RWPE1 (cell line): ENCODE measurements at places on chromosomes 4 and X.
A peak's percentile ranks its signal among the peaks of the same experiment; 100 is the strongest.

DNA sequence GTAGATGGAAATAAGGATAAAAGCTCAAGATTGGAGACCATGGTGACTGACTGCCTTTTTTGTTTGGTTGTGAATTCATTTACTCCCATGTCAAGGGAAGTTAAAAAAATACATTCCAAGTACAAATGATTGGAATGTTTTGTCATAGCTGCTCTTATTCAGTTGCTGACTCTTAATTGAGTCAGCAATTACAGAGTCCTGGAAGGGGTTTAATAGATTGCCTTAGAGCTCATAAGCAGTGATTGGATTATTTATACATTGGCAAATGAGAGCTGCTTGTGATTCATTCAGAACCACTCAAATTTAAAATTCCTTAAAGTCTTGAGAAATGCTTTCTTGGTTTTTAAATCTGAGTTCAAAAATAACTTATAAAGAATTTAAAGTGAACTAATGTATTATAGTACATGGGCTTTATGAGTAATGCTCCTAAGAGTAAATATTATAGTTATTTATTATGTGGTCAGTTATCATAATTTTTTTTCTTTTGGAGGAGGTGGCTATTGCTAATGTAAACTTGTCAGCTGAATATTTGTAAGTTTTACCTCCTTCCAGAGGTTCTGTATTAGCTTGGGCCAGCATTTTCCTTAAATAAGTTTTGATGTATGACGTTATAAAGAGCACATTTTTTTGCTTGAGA lies 13.6 kb downstream of the JADE1 start:
- DNase-seq, result peak; percentile 80

DNA sequence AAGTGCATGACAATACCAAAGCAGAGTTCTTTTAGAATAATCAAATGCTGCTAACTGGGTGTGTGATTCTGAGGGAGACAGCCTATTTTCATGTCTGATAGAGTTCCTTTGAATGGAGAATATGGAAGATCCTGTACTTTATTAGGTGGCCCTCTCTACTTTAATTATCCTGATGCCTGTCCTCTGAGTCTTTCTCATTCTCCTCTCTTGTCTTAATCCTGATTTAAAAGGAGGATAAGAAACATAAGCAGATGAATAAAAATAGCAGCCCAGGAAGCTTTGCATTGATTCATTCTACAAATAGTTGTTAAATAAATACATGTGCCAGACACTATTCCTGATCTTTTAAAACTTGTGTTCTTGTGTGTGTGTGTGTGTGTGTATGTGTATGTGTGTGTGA lies 387.3 kb downstream of the SPRY1 start:
- DNase-seq, result no peak

GRCh38 chr4:187188118-187188517 lies 464.5 kb upstream of the FAT1 start:
- no peak for DNase-seq

DNA sequence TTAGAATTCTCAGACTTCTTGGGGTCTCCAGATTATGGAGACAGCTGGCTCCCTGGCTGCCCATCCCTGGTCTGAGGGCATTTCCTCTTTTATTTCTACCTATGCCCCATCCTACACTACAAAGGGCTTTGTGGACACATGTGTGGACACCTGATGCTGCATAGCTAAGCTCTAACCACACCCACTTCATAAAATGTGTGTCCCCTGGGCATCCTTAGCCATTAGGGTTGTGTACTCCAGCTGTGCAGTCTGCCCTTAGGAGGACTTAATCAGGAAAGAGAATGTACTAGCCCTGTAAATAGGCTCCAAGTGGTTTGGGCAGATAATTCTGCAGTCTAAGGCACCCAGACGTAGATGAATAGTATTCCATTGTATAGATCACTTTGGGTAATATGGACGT lies 47.0 kb downstream of the COQ2 start:
- no peak for DNase-seq

DNA sequence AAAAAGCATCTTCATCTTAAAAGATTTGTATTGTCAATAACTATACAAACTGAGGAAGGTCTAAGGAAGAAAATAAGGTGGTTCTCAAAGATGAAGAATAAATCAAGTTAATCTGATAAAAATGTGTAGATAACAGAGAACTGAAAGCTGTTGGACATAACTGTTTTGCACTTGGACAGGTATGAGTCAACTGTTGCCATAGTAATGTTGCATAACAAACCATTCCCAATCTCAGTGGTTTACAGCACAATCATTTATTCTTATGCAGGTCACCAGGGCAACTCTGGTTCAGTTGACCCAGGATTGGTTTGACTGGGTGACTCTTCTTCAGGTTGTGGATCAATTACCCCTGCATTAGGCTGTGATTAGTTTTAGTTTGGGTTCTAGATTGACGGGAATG lies 2197.7 kb downstream of the ARAP2 start:
- DNase-seq, result peak; percentile 51

DNA sequence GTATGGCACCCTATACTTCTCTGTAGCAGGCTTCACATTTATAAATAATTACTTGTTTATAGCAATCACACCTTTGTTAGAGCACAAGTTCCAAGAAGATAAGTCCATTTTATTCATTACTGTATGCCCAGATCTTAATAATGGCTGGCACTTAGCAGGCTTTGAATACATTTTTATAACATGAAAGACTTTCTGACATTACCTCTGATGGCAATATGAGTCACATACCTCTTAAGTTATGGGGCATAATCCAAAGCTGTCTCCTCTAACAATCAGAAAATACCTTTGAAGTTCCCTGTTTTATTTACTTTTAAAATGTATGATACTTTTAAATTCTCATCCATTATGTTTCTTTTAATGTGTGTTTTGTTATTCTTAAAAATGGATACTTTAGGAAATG lies 12.2 kb downstream of the SCRG1 start:
- no peak for DNase-seq

DNA sequence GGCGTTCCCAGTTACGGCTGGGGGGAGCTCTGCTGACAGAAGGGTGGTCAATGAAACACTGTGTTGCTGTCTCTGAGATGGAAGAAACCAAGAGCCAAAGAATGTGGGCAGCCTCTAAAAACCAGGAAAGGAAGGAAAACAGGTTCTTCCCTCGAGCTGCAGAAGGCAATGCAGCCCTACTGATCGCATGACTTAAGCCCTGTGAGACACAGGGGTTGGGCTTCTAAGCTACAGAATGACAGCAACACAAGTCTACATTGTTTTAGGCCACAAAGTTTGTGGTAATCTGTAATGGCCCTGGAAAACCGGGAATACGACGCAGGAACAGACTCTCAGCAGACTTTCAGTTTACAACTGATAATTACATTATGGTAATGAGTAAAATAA lies 38.2 kb upstream of the MTNR1A start:
- no peak for DNase-seq

DNA sequence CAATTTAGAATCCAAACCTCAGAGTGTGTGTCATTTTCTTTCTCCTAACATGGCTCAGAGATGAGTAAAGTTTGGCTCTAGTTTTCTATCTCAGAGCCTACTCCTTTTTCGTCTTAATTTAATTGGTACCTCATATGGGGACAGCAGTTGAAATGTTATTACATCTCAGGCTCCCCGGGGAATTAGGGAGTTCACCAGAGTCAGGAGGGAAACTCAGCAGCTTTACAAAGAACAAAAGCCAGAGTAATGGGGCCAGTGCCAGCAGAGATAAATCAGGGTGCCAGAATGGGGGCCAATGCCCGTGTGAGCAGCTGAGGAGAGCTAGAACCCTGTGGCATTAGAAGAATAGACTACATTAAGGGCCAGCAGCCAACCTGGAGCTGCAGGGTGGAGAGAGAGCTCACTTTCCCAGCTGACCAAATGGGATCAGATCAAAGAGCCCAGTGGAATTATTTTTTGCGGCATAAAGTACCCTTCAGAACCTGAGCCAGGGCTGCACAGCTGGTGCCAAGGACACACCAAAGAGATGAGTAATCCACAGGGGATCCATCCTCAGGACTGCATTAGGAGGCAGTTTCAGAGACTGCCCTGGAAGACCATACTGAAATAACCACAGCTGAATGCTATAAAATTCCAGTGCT lies 207.1 kb upstream of the DKK2 start:
- DNase-seq, result no peak

GRCh38 chr4:174457468-174457867 lies 64.8 kb downstream of the HPGD start:
- DNase-seq, result no peak

GRCh38 chr4:16858275-16858752 lies 40.1 kb downstream of the LDB2 start:
- DNase-seq, result no peak

GRCh38 chr4:177092807-177093206 lies 216.9 kb upstream of the NEIL3 start:
- no peak for DNase-seq

GRCh38 chr4:172721659-172722058 lies 447.0 kb upstream of the GALNT7 start:
- DNase-seq, result no peak

DNA sequence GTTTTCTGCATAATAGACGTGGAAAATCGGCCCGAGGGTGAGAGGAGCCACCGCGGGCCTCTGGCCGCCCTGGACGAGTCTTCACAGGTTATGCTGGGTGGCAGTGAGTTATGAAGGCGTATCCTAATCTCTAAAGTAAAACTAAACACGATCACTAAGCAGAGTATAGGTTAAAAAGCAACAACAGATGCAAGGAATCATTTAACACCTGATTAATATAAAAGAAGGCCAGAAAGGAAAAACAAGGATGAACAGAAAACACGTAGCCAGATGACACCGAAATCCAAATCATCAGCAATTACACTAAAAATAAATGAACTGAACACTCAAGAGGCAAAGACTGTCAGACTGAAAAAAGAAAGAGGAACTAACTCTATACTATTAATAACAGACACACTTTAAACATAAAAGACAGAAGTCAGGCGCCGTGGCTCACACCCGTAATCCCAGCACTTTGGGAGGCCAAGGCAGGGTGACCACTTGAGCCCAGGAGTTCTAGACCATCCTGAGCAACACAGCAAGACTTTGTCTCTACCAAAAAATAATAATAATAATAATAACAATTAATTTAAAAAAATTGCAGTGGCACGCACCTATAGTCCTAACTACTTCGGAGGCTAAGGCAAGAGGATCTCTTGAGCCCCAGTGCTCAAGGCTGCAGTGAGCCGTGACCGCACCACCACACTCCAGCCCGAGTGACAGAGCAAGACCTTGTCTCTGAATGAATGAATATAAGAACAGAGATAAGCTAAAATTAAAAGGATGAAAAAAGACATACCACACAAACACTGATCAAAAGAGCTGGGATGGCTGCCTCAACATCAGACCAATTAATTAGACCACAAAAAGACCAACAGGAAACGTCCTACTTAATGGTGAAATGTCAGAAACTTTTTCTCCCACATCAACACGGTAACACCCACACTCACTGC lies 30.0 kb downstream of the CTBP1 start:
- peak; percentile 19 for DNase-seq

DNA sequence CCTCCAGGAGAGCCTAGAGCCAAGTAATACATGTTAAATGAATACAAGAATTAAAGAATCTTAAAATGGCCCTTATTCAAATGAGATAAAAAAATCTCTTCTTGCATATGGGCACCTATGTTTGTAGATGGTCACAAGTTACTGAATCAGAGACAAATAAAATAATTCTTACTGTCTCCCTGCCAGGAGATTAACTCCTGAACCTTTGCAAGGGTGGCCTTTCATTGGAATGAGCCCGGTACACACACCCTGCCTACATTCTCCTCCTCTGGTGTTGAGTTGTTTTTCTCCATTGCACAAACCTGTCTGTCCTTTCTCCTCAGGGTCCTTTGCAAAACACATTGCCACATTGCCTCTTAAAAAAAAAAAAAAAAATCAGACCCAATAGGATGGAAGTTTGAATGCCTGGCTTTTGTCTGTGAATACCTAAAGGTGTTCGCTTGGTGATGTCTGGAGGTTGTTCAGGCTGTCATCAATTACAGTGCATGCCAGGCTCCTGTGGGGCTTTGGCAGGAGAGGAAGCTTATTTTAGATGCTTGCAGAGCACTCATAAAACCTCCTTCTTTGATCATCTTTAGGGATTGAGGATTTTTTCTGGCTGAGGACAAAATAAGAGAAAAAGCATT lies 8.3 kb upstream of the TMEM154 start:
- DNase-seq, result no peak

GRCh38 chr4:37528166-37528885 lies 157.8 kb downstream of the RELL1 start:
- peak; percentile 31 for DNase-seq

- no peak for DNase-seq
Observed at GRCh38 chrX:38652934-38653442, 91.6 kb downstream of the TSPAN7 start.

DNA sequence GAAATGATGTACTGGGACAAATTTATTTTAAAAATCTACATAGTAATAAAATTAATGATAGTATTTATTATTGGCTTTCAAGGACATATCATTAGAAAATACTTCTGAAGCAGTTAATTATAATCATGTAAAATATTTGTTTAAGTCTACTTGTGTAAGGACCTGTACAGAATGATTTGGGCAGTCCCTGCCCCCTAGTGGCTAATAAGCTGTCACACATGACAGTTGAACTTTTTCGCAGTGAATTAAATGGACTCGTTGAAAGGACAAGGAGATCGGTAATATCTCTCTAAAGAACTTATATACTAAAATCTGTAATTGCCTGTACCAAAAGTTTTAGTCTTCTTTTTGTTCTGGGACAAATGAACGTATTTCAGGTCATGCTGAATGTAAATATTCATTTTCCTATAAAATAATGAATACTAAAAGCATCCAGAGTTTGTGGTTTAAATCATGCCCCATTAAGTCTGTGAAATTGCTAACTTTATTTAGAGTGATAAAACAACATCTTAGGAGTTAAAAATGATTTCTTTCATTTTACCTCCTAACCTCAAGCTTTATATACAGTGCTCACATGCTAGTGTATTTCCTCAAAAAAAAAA lies 13.6 kb downstream of the EXOC1 start:
- peak; percentile 29 for DNase-seq

DNA sequence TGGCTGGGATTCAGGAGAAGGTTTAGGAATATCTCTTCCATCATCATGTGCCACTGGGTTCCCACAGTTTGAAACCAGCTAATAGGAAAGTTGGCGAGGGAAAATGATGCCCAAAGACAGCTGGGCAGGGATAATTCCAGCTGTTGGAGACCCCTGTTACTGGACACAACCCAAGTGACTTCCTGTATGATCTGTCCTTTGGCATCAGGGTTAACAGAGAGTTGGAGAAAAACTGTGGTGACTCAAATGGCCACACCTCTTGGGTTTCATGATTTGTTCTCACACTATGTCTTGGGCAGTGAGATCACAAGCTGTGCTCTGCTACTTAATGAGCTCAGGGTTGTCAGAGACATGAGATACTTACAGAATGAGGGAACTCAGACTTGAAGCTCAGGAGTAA lies 3.8 kb downstream of the FGF16 start:
- DNase-seq, result no peak

- DNase-seq, result no peak
Observed at GRCh38 chr4:10607206-10607605, 77.4 kb downstream of the CLNK start.

- DNase-seq, result no peak
Observed at GRCh38 chr4:88101165-88101564, 57.3 kb downstream of the ABCG2 start.

- no peak for DNase-seq
Observed at GRCh38 chr4:8316251-8316771, 46.8 kb downstream of the HTRA3 start.

DNA sequence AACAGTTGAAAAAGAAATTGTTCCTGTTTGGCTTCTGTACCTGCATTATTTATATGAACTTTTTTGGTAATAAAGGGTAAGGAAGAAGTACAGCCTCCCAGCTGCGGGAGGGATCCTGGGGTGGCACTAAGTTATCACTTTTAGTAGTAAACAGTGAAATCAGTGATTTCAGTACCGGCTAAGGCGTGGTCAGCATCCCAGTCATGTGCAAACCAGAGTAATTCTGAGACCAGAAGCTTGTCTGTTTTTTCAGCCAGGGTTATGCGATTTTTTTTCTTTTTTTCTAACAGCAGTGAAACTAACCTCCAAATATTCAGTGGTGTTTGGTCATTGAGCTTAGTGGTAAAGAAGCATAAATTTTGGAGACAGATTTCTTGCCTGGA lies 3.3 kb downstream of the EGF start:
- DNase-seq, result no peak
